ENCODE measurements at places on chromosomes 2 and 18.

DNA sequence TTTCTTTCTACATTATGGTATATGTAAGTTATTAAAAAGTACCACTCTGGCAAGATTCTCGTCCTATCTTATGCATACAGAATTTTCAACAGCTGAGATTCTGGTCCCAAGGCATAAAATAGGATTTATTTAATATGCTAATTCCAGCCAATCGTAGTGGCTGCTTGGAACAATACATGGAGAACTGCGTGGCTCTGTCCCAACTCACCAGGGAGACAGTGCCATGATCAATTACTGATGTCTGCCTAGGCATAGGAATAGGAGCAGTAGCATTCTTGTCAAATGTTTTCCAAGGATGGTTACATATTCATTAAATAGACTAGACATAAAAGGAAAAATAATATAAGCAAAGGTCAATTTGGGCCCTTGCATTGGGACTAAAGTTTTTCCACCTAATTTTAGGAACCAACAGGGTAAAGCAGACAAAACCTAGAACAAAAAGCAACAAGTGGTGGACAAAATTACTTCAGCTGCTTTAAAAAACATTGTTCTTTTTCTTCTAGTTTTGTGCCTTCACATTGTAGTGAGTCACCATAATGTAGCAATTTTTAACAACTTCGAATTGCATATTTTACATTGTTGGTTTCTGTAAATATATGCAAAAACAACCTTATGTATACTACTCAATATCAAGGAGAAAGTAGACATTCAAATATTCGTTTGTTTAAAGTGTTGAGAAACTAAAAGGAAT, 232.8 kb upstream of the ATP5MC3 start:
- no peak for DNase-seq

- no peak for DNase-seq
These were observed 7.9 kb downstream of the SPR start for GRCh38 chr2:72895154-72895553.

GRCh38 chr2:159054985-159055384, 86.5 kb downstream of the TANC1 start:
- DNase-seq: no peak

- no peak for DNase-seq
These were observed 4.8 kb upstream of the PARD6G start for GRCh38 chr18:80252136-80252535.

GRCh38 chr2:192419786-192420185, 225.1 kb upstream of the TMEFF2 start:
- no peak for DNase-seq

- no peak for DNase-seq
These were observed 110.9 kb upstream of the PNPT1 start for GRCh38 chr2:55804535-55804934.

DNA sequence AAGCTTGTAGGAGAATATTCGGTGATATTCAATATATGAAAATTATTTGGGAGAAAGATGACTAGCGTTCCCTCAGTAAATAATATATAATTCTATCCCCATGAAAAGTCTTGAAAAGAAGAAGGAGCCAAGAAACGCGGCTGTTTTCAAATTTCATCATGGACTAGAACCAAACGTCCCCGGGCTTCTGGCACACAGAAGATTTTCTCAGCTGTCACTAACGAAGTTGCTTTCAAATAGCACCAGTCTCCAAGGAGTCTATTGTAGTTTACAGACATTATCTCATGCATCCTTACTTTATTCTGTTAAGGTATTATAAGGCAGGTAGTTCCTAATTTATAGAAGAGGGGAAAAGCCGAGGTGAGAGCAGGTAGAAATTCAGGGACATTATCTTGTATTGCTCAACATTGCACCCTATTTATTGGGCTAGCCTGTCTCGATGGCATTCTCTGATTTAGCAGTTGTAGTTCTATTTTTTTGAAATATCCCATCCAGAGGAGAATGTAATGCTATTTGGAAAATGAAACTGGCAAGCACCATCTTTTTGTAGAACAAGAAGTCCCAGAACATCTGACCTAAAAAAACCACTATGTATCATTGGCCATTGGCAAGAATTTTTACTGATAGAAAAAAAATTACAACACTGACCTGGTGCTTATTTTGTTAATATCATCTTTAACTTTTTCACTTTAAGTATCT, 198.1 kb upstream of the RASGRP3 start:
- DNase-seq: no peak

DNA sequence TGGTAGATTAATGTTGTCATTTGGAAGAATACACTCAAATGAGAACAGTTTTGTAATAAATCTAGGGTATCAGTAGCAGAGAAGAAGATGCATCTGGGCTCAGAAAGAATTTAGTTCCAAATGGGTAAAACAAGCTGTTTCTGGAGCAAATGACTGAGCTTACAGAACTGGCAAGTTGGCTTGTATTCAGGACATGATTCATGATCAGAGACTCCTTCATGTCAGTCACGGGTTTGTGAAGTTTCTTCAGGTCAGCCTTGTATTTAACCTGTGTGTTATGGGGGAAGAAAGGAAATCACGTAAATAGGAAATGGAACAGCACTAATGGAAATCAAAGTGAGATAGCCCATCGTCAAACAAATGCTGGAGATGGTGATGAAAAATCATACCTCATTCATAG, 109.1 kb downstream of the RIF1 start:
- no peak for DNase-seq

- no peak for DNase-seq
These were observed 8.9 kb downstream of the ZAP70 start for GRCh38 chr2:97722227-97722626.

GRCh38 chr2:187529977-187530721, 24.1 kb downstream of the TFPI start:
- DNase-seq: no peak

- DNase-seq: no peak
These were observed 182.7 kb downstream of the ANTXR1 start for GRCh38 chr2:69195706-69196105.

GRCh38 chr18:74597034-74597661, 522 bp upstream of the ZNF407 start:
- DNase-seq: peak; percentile 54

DNA sequence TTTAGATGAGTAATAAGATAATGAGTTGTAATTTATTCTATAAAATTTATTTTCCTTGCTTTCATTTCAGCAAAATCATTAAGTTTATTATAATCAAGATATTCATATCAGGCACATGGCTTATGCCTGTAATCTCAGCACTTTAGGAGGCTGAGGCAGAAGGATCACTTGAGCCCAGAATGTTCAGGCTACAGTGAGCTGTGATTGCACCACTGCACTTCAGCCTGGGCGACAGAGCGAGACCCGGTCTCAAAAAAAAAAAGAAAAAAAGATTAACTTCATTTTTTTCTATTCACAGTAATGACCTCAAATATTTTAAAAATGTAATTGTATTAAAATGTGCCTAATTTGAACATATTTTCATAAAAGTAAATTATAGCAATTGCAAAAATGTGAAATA, 67.9 kb downstream of the ACYP2 start:
- DNase-seq: no peak

DNA sequence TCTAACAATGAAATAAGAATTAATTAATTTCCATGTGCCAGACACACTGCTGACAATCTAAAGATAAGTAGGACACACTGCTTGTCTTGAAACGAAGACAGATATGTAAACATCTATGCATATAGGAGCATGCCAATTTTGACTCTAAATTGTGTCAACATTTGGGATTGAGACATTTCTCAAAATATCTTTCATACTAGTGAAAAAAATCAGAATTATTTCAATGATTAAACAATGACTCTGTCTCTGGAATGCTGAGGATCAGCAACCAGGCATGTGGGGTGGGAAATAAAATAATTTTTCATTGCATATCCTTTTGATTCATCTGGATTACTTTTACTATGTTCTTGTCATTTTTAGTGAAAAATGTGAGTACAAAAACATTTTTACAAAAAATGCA, 262.6 kb upstream of the SYT4 start:
- DNase-seq: no peak

DNA sequence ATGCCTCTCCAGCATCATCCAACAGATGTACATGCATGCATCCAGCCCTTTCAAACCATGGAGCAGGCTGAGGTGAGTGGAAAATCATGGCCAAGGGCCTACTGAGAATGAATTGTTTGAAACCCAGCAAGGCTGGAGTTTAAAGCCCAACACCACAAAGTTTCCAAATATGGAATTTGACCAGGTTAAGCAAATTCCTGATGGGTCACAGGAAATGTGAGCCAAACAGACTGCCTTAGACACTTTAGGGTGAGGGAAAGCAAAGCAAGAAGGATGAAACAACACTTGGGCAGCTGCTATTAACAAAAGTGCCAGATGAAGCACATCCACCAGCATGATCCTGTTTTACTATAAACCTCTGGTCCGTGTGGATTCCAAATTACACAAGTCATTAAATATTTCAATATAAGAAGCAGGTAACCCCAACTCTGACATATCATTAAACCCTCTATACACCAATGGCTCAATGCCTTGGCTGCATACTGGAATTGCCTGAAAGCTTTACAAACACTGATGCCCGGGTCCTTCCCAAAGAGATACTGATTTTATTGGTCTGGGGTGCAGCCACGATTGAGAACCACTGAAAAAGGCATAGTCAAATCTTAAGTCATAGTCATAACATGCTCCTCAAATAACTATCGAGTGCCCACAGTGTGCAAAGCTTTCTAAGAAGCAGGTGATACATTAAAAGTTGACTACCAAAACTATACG, 9.1 kb downstream of the KLF7 start:
- DNase-seq: no peak

- DNase-seq: no peak
These were observed 199.4 kb downstream of the ZEB2 start for GRCh38 chr2:144320491-144320890.

DNA sequence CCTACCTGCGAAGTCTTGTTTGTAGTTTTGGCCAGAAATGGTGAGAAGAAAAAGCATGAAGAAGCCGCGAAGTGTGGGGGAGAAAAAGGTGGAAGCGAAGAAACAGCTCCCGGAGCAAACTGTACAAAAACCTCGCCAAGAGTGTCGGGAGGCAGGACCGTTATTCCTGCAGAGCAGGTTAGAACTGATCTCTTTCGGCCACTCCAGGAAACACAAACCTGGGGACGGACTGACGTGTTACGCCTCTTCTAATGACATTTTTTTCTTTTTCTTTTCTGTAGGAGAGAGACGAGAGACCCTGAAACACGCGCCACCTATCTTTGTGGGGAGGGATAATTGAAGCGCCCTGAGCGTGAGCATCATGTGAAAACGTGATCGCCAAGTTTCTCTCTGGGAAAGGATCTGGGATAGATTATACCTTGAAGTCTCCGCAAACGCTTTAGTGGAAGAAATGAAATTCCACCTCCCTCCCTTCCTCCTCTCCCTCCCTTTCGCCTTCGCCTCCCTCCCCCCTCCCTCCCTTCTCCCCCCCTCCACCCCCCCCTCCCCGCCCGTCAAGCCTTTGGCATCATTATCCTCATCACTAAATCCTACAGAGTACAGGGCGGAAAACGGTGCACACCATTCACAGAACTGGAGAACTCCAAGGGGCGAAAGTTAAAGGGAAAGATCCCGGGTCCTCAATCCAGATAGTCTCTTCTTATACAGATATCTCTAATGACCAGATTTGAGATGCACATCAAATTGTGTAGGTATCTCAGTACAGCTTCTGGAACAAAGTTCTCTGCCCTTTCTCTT, at the start of gene ZEB2:
Gene ZEB2, minus strand, starts transcription at position 186 of the 798 bp plus-strand sequence. CDS start 2,769 bp downstream, outside the sequence.
- no peak for DNase-seq

- DNase-seq: no peak
These were observed 92.0 kb downstream of the PMS1 start for GRCh38 chr2:189876271-189876670.

- no peak for DNase-seq
These were observed 85.4 kb upstream of the ATG16L1 start for GRCh38 chr2:233165895-233166661.

DNA sequence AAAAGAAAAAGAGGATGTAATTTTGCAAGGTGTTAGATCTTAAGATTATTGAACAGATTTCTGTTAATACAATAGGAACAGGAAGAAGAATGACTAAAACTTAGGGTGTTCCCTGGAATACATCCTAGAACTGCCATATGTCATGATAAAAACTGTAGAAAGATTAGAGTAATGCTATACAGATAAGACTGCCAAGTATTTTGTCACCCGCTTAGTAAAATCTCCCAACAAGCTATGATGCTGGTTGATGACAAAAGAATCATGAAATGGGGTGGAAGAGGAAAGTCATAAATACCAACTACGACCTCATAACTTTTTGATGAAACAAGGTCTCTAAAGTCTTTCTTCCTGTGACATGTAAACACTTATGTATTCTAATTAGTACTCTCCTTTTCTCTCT, 163.6 kb upstream of the COL3A1 start:
- DNase-seq: no peak

GRCh38 chr2:11925295-11926066, 179.0 kb downstream of the LPIN1 start:
- no peak for DNase-seq

GRCh38 chr18:2281086-2281485, 290.2 kb downstream of the METTL4 start:
- DNase-seq: no peak

DNA sequence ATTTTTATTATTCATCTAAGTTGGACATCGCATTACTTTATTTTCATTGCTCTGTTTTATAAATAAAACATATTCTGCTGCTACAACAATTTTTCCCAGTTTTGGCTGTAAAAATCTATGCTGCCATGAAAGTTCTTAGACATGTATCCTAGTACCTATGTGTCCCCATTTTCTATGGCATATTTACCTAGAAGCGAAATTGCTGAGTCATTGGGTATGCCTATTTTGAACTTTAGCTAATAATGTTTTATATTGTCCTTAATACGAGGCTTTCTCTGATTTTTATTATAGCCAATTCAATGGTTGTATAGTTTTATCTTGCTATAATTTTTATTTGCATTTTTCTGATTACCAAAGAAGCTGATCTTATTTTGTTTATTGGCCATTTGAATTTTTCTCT, 110.5 kb upstream of the DPP10 start:
- no peak for DNase-seq

GRCh38 chr2:1672738-1673137, 71.6 kb downstream of the PXDN start:
- no peak for DNase-seq

DNA sequence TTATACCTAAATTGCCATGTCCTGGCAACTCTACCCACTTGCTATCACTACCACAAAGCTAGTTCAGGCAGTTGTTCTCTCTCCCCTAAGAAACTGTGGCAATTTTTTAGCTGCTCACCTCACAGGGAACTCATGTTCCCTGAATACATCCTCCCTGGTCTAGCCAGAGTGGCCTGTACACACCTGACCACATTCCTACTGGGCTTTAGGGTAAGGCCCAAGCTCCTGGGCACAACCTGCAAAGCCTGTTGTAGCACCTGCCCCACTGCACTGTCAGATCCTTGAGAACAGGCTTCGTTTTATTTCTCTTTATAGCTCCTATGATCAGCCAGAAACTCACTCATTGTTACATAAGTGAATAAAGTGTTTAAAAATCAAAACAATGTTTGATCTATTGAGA, 21.5 kb downstream of the CNGA3 start:
- DNase-seq: no peak

GRCh38 chr2:26011990-26012856, 21.7 kb upstream of the RAB10 start:
- no peak for DNase-seq

DNA sequence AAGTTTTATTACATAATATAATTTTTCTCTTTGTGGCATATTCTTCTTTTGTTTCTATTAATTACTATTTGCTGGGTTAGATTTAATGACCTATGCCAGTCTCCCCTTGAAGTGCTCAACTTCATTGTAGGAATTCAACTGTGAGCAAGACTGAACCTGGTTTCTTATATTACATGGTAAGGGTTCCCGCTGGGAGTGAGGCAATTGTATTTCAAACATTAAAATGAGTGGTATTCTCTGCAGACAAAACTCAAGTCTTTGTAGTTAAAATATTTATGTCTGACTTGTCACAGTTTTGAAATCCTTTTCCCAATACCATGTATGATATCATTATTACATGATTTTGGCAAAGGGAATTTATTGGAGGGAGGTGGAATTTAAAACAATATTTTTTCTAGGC, 278.7 kb downstream of the GULP1 start:
- no peak for DNase-seq

Data from stimulated activated CD4-positive, alpha-beta T cell treated with anti-CD3 and anti-CD28 coated beads, Interleukin-12 subunit alpha, Interleukin-12 subunit beta, amount 100 ng/mL, for 24 hours (primary cell).